ENCODE measurements at places on chromosomes 4 and X. TPM values are rescaled to one million over a fixed set of nuclear protein-coding genes. Genes with fewer than 3 reads are reported as not detected.

GRCh38 chr4:40702137-40702799 is 47.5 kb upstream of the NSUN7 start:
- DNase-seq: no peak

Gene ADGRL3
- 0.40 TPM for total RNA-seq

GRCh38 chr4:1974840-1975239 is 33.9 kb downstream of the NELFA start:
- DNase-seq: no peak

DNA sequence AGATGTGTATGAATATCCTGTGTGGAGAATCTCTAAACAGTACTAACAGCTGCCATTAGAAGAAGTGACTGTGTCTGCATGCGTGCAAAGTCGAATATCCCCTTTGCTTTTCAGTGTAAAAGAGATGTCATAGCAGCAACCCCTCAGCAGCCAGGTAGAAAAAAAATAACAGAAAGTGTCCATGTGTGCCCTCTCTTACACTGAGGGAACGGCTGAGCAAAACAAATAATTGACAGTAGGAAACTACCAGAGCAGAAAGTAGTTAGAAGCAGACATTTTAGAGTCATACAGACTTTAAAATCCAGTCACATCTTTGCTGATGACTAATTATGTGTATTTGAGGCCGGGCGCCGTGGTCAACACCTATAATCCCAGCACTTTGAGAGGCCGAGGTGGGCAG is 370.8 kb downstream of the GPM6A start:
- DNase-seq: no peak

- peak; percentile 12 for DNase-seq
These were observed 941.2 kb upstream of the TENM3 start for GRCh38 chr4:181301735-181302710.

- no peak for DNase-seq
These were observed 222.6 kb upstream of the SMIM31 start for GRCh38 chr4:164531336-164531735.

Gene MGARP
- total RNA-seq: 22.3 TPM

Gene MTNR1A
- not detected for total RNA-seq

Gene GAGE2A
- not detected for total RNA-seq

Gene BRS3
- total RNA-seq: not detected

Gene MTMR8
- total RNA-seq: not detected

DNA sequence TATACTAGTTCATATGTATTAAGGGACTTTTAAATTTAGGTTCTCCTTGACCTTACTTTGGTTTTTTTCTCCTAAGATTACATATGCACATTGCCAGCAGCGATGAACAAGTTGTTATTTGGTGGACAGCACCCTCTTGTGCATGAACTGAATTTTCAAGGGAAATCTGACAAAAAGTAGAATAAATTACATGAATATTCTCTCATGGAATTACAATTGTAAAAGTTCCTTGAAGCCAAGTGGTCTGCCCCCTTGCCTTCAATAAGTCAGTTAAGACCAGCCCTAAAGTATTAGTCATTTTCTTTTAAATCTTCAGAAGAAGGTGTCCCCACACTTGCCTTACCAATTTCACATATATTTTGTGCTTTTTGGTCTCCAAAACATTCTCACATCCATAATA is 30.7 kb upstream of the SMARCA5 start:
- peak; percentile 6 for DNase-seq

GRCh38 chrX:19852014-19853005 is 35.1 kb downstream of the SH3KBP1 start:
- peak; percentile 92 for DNase-seq

DNA sequence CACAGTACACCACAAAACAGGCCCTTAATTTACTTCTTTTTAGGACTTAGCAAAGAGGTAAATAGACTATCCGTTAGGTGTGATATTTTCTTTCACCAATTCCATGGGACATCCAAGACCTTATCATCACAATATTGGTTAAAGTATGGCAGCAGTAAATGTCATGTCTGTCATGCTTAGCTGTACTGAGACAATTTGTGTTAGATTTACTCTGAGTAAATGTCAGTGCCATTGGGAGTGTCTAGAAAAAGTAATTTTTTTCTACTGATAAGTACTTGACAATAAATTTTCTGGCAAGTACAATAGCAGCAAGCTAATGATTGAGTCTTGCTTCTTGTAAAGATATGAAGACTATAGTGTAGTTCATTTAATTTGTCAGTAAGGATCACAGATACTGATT is 756.1 kb downstream of the FAM133A start:
- DNase-seq: no peak

- DNase-seq: no peak
These were observed 60.6 kb downstream of the F8 start for GRCh38 chrX:154961947-154962346.

DNA sequence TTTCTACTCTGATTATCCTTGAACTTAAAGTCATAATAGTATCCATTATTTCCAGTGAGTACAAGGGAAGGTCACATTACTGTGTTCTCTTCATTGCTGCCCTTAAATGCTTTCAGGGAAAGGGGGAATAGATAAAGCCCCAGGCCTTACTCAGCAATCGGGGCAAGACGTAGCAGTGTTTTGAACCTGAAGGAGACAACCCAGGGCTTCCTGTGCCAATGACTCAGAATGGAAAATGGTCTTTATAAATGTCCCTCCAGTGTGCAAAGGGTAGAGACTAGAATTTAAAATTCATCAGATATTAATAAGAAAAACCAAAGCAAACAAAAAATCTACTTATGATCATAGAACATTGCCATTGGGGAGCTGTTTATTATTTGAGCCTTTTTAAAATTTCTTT is 23.7 kb downstream of the TLR8 start:
- DNase-seq: no peak

Gene LINC00632
- 1.8 TPM for total RNA-seq

Gene SRPX2
- 1.3 TPM for total RNA-seq

Gene SPANXA2
- total RNA-seq: not detected

DNA sequence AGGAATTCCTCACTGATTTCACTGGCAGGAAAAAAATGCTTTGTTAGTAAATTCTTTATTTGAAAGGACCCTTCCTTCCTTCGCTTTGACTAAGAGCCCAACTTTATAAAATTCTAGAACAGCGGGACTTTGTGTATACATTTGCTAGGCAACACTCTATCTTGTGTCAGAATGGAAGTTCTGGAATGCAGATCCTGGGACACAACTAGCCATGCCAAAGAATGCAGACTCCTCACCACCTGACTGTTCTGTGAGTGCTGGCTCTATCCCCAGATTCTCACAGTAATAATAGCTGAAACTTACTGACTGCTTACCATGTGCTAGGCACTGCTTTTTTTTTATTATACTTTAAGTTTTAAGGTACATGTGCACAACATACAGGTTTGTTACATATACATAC is 73.3 kb upstream of the ZDHHC15 start:
- no peak for DNase-seq

DNA sequence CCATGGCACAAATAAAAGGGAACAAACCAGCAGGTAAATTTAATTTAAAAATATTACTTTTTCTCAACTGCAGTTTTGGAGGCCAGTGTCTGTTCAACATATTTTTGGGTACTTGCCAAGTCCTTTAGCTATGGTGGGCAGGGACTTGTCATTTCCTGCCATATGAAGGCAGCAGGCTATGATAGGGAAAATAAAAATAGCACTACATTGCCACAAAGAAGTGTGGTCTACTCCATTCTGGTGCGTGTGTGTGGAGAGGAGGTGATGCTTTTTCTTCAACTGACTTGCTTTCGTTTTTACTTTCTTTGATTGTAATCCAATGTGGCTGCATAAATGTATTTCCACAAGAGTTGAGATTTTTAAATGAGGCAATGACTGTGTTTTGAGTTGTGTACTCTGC is 17.2 kb downstream of the GPR174 start:
- peak; percentile 65 for DNase-seq

GRCh38 chr4:61200187-61200915 is at the start of gene ADGRL3:
Gene ADGRL3, plus strand, starts transcription at chr4:61200326.
- DNase-seq: peak; percentile 30

Gene LEF1
- 84.4 TPM for total RNA-seq

- no peak for DNase-seq
These were observed 21.6 kb upstream of the VEGFD start for GRCh38 chrX:15405846-15406245.

GRCh38 chrX:103793545-103793940 is 16.9 kb downstream of the PLP1 start:
- DNase-seq: no peak

DNA sequence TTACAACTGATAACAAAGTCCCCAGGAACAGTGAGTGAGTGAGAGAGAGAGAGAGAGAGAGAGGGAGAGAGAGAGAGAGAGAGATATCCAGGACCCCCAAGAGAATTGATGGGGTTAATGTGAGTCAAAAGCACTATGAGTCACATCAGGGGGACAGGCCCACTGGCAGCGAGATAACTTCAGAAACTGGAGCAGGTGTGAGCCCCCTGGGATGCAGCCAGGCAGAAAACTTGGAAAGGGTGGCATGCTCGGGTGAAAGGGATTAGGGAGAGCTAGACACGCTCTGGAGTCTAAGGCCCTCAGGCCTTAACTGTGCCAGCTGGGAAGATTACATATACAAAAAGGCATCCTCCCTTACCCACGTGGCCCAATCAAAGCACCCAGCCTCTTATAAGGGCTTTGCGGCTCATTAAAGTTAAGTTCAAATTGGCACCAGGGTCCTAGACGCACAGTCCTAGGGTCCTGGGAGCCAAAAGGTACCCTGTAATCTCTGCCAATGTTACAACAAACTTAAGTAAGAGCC is 841 bp downstream of the ACOT9 start:
- peak; percentile 93 for DNase-seq

GRCh38 chr4:15531792-15532191 is 62.1 kb downstream of the CC2D2A start:
- no peak for DNase-seq

DNA sequence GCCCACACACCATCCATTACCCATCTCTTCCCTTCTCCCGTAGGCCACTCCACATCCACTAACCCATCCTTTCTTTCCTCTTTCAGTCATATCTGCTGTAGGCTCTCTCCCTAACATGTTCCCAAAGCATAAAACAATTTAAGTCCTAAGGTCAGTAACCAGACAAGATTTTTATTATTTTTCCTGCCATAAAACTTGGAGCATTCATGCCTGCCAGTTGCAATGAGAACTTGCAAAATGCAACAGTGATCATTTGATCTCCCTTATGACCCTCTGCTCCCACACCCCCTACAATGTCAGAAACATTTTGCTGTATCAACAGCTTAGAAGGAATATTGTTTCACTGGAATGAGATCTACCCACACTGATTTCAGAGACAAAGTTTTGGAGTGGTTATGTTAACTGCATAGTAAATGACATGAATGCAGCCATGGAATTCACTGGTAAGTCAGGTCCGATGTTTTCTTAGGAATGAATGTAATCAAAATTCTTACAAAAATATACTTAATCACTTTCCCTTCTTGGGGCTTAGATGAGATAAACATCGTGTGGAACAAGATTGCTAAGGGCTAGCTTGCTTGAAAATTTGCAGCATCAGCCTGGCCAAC is 5.7 kb downstream of the NIPAL1 start:
- no peak for DNase-seq

- DNase-seq: no peak
These were observed 265.5 kb downstream of the UNC5C start for GRCh38 chr4:95283320-95283719.

Gene WFS1
- 15.6 TPM for total RNA-seq

Gene TMSB15A
- 307 TPM for total RNA-seq

DNA sequence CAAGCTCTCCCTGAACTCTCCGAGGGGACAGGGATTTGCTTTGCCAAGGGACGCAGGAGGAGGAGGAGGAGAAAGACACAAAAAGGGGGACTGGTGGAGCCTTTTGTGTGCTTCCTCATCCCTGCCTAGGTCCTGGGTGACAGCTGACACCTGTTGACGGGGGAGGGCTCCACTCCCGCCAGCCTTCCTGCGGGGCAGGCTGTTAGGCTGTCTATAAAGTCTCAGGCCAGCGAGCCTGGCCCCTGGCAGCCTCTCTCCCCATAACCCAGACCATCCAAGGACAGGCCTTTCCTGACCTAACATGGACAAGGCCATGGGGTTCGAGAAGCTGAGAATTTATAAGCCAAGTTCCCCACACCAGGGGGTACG is 832 bp upstream of the EVC2 start:
- DNase-seq: peak; percentile 78

Gene FABP2
- not detected for total RNA-seq

GRCh38 chr4:35525192-35525978 is 718.9 kb downstream of the ARAP2 start:
- DNase-seq: no peak

- peak; percentile 62 for DNase-seq
These were observed 104.7 kb upstream of the TRIM2 start for GRCh38 chr4:153099391-153100140.

DNA sequence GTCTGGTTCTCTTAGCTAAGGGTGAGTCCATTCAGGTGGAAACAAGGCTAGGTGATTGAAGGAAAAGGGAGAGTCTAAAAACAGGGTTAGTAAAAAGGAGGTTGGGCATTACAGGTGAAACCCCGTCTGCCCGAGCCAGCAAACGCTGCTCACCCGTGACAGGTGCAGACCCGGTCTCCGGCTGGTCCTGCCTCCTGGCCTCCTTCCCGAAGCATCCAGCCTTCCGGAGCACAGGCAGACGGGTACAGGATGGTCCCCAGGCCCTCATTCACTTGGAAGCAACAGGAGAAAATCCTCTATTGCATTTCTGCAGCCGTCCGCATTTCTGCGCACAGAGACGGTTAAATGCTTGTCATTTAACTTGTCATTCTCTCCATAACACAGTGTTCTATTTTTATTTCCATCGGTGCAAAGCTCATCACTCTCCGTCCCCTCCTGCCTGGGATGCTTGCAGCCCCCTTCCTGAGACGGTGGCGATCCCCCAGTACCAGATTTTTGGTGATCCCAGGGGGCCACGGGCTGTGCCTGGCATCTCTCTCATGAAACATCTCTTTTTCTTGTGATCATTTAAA is 90.8 kb upstream of the PPP2R3B start:
- DNase-seq: no peak

Gene PCDH7
- 135 TPM for total RNA-seq

DNA sequence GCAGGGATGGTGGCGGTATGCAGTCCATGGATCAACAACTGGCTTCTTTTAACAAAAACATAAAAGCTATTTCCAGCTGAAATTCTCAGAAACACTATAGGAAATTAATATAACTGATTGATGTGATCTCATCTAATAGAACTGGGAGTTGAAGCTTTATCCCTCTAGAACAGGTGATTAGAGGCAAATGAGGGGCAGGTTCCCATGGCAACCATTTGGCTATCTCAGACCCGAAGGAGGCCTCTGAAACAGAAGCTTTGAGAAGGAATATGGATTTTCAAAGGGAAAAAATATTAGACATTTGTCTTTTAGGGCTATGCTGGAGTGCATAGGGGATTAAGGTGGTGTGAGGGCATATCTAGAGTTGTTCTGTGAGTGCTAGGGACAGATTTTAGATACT is 50.0 kb downstream of the IGSF1 start:
- no peak for DNase-seq

All from SJCRH30 (cell line).